ENCODE measurements at places on chromosomes 7 and 10.

DNA sequence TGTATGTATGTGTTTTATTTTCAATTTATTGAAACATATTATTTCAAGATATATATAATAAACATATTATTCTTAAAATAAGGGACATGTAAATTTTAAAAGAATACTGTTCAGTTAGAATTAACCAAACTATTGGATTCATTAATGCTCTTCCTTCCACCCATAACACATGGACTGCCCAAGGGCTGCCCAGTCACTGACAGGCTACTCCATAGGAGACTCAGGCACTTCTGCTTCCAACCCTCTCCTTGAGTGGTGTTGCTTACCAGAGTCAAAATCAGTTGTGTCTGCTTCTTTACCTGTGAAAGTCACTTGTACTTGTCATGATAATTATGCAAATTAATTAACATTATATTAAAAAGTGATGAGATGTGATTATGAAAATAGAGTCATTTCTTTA is 9.8 kb upstream of the GPR37 start:
- no peak for DNase-seq

DNA sequence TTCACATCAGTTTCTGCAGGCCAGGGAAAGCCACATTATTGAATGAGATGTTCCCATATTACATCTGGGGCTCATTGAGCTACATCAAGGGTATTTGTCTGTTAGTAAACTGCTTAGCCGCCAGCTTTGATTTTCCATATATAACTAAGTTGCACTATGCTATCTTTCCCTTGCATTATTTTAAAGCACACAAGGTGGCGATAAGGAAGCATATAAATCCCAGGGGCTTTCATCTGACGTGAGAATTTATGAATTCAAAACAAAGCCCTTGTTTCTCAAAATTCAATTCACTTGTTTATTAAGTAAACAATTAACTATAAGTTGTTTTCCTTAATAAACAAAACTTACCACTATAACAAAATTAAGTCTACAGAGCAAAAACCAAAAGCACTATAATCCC is 334.1 kb upstream of the TPK1 start:
- no peak for DNase-seq

GRCh38 chr7:22182149-22182548 is 174.8 kb downstream of the RAPGEF5 start:
- no peak for DNase-seq

DNA sequence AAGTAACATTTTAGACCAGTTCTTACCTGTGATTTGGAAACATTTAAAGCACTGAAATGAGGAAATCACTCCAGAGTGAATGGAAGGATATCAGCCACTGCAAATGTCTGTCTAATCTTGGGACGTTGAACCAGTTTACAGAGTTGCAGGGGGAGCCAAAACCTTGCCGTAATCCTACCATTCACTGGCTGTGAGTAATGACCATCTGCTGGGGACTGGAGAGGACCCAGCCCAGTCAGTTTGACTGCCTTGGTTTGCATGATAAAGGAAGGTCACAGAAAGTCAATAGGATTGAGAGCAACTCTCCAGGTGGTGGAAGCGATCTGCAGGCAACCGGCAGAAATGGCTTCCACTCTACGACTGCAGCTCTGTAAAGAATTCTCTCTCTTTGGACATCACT is 167.2 kb downstream of the AKR1D1 start:
- DNase-seq: no peak

GRCh38 chr10:126576336-126576735 is 94.2 kb downstream of the C10orf90 start:
- no peak for DNase-seq

DNA sequence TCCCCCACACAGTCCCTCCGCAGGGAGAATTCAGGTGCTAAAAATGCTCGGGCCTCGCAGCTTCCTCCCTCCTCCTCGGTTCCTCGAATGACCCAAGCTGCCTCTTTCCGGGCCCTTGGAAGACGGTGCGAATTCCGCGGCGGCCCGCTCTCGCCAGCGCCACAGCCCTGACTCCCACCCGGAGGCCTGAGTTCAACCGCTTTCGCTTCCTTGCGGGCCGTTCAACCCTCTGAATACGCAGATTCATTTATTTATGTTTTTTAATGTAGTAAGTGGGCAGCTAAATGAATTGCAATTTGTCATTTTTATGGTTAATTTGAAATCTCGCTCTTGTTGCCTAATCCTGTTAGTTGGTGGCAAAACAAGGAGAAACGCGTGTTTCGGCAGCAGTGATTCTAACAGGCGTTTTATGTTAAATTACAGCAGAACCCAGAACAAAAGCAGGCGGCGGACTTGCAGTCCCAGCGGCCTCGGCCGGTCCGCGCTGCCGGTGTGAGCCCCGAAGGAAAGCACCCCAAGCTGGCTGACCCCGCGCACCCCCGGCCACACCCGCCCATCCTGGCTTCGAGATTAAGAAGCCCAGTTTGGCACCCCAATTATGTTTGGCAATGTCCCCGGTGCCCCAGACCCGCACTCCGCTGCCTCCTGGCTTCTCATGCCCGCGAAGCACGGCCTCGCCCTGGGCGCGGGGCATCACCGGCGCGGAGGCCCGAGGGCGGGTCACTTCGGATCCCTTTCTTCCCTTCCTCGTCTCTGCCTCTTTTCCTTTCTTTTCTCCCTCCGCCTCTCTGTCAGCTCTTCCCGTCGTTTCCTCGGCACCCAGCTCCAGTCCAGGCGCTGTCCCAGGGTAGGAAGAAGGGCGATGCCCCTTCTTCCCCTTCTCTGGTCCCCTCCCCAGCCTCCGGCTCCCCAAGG is 75.9 kb downstream of the INSIG1 start:
- no peak for DNase-seq
